ENCODE measurements at places on chromosomes 1 and 21.

GRCh38 chr1:87170931-87171598 is 157.6 kb upstream of the LMO4 start:
- DNase-seq = no peak

DNA sequence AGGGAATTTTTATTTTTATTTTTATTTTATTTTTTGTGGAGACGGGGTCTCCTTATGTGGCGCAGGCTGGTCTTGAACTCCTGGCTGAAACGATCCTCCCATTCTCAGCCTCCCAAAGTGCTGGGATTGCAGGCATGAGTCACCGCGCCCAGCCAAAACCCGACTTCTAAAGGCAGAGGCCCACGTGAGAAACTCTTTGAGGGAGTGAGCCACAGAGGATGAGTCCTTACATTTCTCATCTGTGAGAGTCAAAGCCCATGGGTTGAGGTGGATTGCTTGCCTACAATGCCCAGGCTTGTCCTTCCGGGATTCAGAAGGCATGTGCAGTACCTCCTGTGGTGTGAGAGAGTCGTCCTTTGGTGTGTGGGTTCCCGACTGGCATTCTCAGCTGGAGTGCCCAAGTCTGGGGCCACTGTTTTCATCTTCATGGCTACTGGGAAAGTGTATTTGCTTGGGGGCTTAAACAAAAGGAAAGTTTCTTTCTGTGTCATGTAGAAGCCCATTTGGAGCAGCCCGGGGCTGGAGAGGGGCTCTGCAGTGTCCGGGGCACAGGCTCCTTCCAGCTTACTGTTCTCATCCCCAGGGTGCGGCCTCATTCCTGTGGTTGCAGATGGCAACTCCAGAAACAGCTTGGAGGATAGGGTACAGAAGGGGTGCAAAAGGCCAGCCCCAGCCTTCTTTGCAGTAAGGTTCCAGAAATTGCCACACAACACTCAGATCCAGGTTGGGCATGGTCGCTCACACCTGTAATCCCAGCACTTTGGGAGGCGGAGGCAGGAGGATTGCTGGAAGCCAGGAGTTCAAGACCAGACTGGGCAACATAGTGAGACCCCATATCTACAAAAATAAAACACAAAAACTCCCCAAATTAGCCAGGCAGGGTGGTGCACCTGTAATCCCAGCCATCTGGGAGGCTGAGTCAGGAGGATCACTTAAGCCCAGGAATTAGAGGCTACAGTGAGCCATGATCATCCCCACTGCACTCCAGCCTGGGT is 29.4 kb upstream of the CSF3R start:
- no peak for DNase-seq

- DNase-seq = peak; percentile 80
Measured at GRCh38 chr1:67166196-67166595, at the start of gene IL23R. IL23R (plus strand) TSS chr1:67166454; CDS start chr1:67168121, 1,667 bp downstream.

DNA sequence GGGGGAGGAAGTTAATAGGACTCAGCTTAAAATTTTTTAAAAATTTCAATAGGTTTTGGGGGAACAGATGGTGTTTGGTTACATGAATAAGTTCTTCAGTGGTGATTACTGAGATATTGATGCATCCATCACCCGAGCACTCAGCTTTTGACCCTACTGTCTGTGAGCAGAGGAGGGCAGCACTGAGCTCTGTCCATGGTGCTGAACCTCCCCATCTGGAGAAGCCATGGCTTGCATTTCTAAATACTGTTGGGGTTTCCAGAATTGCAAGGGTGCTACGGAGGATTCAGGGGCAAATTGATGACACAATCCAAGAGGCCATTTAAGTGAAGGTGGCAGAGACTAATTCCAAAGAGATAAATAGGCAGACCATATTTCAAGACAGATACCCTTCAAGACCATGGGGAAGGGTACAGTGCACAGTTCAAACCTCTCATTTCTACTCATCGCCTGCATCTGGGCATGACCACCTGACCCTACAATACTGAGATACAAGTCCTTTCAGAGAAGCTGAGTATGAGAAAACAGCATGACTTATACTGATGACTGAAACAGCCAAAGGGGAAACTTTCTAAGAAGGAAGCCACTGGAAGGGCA is 17.2 kb downstream of the SYT2 start:
- no peak for DNase-seq

DNA sequence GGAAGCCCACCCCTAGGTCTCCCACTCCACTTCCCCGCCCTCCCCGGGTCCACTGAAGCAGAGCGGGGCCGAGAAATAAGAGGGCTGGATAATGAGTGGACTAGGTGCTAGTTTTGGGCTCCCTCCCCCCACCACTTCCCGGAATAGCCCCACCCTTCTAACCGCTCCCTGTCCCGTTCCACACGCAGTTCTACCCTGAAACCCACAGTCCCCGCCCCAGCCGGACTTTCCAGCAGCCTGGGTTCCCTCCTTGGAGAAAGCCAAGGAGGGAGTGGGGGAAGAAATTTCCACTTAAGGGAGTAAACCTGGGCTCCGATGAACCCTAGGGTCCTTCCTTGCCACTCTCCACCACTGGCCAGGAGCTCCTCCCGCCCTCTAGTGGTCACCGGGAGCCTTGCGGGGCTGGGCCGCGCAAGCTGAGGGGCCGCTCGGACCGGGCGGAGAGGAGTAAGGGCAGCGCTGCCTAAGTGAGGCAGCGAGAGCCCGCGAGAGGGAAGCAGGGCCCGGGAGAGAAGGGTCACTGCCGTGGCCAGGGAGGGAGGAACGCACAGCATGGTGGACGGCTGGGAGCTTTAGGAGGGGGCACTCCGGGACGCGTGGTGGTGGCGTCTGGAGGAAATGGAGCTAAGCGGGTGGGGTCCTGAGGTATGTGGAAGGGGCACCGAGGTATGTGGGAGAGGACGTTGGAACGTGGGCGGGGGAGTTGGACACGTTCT is 14.3 kb downstream of the THBS3 start:
- peak; percentile 91 for DNase-seq

DNA sequence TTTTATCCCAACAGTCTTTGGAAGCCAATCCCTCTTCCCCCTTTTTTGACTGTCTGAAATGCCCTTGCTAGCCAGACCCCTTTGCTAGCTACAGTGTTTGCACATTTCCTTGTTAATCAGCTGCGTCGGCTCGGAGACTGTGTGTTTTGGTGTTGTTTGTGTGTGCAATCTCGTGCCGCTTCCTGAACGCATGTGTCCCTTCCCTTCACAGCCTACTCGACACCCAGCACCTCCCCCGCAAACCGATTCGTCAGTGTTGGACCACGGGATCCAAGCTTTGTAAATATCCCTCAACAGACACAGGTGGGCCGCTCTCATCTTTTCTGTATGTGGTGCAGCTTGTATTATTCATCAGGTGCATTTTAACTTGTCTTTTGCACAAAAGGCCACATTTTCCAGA is 298.7 kb downstream of the TM2D1 start:
- no peak for DNase-seq

- no peak for DNase-seq
Measured at GRCh38 chr1:40699787-40700186, 8.3 kb downstream of the NFYC start.

- no peak for DNase-seq
Measured at GRCh38 chr1:217673387-217673786, 42.2 kb downstream of the SPATA17 start.

DNA sequence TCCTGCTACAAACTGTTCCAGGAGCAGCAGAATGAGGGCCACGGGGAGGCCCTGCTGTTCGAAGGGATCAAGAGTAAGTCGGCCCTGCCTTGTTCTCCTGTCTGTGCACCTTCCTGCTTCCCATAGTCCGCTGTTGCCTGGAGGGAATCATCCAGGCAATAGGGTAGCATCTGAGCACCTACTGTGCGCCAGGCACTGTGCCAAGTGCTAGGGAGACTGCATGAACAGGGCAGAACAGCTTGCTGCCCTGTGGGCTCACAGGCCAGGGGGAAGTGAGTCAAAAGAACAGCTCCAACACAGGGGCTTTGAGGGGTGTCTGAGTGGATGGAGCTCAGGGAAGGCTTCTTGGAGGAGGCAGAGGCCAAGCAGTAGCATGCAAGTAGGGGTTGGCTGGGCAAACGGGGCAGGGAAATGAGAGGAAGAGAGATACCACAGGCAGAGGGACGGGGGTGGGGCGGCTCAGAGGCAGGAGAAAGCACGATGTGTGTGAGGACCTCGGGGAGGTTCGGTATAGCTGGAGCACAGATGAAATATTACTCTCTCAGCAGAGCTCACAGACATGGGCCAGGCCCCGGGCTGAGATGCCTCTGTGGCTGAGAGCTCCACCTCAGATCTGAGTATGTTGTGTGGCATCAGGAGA is 15.5 kb upstream of the PADI6 start:
- DNase-seq = no peak

- DNase-seq = no peak
Measured at GRCh38 chr1:47814612-47815395, 182.4 kb downstream of the TRABD2B start.

- no peak for DNase-seq
Measured at GRCh38 chr1:15314328-15315281, 67.6 kb downstream of the FHAD1 start.

DNA sequence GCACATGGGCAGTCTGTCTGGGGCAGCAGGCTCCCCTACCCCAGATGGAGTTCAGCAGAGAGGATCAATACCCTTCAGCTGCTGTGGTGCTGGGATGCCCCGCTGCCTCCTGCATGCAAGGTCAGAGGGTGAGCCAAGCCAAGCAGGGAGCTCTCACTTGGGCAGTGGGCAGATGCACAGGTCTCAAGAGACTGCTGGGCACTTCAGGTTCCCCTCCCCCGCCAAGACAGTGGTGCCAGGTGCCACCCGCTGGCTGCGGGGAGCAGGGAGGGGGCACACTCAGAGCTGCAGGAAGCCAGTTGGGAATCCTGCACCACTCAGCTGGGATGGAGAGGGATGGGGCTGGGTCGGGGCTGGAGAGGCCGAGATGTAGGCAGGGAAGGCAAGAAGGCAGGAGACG is 15.8 kb upstream of the EVA1B start:
- DNase-seq = no peak

DNA sequence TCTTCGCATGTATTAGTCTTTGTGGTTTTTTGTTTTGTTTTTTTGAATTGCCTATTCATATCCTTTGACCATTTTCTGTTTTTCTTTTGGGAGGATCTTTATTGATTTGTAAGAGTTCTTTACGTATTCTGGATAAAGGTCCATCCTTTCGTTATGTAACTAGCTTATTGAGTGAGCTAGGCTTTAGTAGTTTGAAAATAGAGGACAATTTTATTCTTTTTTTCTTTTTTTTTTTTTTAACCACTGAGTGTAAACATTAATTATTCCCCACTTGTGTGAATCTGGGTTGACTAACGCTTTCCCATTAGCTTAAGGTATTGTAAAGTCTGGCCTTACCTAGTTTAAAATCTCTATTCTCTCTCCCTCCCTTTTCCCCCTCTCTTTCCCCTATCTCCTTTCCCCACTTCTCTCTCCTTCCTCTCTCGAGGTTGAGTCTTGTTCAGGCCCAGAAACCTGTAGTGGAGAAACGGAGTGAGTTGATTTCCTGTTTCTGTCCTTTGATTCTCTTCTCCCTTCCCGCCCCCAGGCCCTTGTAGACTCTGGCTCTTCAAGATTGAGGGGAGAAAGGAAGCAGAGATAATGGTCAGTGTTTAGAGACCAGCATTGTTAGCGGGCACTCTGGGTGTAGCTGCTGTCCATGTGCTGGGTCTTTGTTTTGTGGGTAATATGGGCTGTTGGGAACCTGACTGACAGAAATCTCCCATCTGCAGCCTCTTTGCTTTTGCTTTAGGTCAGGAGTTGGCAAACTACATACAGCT is 1.5 kb downstream of the MORC3 start:
- DNase-seq = no peak

- DNase-seq = peak; percentile 74
Measured at GRCh38 chr1:119139403-119139802, 1.1 kb downstream of the WARS2 start.

DNA sequence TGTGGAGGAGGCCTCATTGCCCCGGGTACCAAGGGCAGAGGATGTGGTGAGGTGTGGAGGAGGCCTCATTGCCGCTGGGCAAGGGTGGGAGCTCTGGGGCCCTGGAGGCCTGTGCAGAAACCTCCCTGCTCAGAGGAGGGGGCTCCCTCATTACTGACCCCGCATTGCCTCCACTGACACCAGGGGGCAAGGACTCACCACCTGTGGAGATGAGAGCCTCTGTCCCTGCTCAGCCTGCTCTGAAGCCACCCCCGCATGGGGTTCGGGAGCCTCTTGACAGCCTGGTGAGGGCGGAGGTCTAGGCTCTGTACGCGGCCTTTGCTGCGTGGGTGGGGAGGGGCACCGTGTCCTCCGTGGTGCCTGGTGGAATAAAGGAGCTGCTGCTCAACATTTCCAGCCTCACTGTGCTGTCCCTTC is 95.0 kb upstream of the COL6A1 start:
- DNase-seq = no peak

DNA sequence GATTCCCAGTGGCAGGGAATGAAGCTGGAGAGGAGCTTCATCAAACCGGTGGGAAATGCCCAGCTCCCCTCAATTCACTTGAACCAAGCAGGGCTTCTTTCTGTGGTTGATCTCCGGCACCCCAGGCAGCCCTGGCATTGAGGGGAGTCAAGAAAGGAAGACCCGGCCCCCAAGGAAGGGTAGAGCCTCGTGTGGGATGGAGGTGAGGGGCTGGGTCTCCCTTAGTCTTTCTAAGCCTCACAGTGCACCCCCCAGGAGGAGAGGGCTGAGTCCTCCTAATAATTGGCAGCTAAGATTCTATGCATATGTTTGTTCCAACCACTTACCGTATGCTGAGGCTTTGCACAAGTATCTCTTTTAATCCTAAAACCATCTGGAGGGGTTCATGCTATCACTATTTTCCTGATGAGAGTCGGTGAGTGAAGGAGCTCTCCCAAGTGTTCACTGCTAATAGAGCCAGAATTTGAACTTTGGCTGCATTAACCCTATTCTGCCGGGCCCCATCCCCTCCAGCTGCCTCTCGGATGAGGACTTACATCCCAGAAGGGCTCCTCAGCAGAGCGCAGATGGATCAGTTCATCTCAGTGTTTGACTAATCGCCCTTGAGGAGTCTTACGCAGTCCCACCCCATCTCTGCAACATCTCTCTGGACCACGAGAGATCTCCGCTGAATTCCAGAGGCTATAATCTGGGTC is 33.1 kb upstream of the TMEM51 start:
- no peak for DNase-seq

GRCh38 chr1:118360817-118361216 is 175.8 kb upstream of the SPAG17 start:
- DNase-seq = no peak

GRCh38 chr1:118914379-118915161 is 73.6 kb downstream of the TBX15 start:
- no peak for DNase-seq

DNA sequence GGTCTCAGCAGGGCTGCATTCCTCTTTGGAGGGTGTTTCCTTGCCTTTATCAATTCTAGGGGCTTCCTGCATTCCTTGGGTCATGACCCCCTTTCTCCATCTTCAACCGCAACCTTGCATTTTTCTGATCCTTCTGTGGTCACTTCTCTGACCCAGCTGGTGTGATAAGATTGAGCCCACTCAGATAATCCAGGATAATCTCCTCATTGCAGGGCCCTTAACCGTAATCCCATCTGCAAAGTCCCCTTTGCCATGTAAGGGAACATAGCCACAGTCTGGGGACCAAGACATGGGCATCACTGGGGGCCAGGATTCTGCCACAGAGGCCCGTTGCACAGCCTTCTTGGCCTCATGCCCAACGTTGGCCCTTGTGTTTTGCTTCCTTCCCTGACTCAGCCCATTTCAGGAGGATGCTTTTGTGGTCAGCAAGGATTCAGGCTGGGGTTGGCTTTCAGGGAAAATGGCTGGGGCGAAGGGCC is 35.0 kb upstream of the IL19 start:
- DNase-seq = no peak
